Activated T-helper 1 cell treated with anti-CD3 and anti-CD28 coated beads, Interleukin-12 subunit alpha, Interleukin-12 subunit beta, Interleukin-2, Interleukin-4 antibody, amounts not matched to agents 30 ng/mL and 10 ng/mL and 1 ng/mL, durations not matched to agents 14 hours and 24 hours and 36 hours (primary cell): ENCODE measurements at places on chromosomes 5 and 9.

DNA sequence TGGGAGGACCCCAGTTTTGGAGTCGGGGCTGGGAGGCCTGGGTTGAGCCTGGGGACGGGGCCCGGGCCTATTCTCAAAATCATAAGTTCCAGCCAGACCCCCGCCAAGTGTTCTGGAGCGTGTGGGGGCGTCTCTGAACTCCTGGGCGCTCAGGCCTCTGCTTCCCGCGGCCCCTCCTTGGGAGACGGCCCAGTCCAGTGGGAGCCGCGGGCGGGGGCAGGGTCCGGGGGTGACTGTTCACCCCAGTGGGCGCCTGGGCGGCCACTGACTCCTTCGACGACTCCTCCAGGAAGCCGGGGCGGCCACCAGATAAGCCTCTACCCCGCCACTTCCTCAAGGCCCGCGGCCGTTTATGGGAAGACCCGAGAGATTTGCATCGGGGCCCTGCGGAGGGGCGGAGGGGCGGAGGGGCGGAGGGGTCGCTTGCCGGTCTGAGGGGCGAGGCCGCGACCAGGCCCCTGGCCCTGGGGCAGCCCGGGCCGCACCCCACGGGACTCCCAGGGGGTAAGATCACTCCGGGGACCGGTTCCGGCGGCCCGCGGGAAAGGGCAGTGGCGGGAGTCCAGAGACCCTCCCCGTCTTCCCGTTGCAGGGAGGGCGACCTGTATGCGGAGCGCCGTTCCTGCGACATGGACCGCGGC, 655 bp downstream of the TOR4A start:
- no peak for DNase-seq

- DNase-seq = no peak
These were observed 19.4 kb downstream of the ADAMTS16 start for GRCh38 chr5:5159282-5160103.

GRCh38 chr5:19047277-19047676, 940.7 kb downstream of the CDH18 start:
- DNase-seq = no peak

- DNase-seq = no peak
These were observed 46.2 kb downstream of the GALNT10 start for GRCh38 chr5:154236536-154237375.

GRCh38 chr9:78539188-78539587, 242.3 kb downstream of the PSAT1 start:
- no peak for DNase-seq

GRCh38 chr9:123658792-123659191, 271.1 kb downstream of the DENND1A start:
- no peak for DNase-seq

- DNase-seq = no peak
These were observed 179.3 kb downstream of the DEPDC1B start for GRCh38 chr5:60520451-60521227.
